ENCODE measurements at places on chromosomes 13 and 19.

DNA sequence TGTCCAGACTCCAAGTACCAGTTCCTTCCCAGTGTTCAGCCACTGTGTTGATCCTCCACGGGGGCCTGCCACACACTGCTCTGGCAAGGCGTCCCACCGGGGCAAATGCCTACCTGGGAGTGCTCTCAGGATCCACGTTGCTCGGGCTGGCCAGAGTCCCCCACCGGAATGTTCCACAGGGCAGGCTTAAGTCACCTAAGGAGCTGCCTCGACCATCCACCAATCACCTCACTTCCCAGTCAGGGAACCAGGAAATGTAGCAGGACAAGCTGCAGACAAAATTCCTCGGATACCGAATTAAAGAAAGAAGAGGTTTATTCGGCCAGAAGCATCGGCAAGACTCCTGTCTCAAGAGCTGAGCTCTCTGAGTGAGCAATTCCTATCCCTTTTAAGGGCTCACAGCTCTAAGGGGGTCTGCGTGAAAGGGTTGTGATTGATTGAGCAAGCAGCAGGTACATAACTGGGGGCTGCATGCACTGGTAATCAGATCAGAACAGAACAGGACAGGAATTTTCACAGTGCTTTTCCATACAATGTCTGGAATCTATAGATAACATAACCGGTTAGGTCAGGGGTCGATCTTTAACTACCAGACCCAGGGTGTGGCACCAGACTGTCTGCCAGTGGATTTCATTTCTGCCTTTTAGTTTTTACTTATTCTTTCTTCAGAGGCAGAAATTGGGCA lies 56.9 kb upstream of the EDNRB start:
- no peak for DNase-seq

DNA sequence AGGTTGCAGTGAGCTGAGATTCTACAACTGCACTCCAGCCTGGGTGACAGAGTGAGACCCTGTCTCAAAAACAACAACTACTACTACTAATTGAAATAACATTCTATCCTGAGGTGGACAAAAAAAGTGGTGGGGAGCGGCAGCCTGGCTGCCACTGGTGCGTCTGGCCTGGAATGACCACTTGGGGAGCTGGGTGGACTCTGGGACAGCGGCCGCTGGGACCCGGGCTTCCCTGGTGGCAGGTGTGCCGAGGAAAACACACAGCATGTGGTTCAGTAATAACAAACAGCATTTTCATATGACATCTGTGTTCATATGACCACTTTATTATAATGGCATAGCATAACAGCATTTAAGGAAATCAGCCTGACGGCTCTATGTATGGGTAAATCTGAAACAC lies 33.9 kb downstream of the TFDP1 start:
- no peak for DNase-seq

GRCh38 chr19:49818649-49819370 lies 721 bp downstream of the MED25 start:
- no peak for DNase-seq

DNA sequence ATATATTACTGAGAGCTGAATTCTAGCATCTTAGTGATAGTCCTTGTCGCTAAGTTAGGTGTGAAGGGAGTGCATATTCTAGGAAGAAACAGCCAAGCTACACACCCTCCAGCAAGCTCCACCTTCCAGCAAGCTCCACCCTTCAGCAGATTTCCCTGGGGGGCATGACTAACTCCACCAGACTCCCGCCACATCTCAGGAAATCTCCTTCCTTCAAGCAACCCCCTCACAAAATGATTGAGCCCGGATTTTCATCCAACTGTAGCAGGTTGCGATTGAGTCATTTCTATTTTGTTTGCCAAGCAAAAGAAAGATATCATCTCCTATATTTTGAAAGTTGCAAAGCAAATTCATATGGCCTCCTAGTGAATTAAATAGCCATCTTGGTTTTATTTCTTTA lies 162.1 kb upstream of the TMTC4 start:
- no peak for DNase-seq

DNA sequence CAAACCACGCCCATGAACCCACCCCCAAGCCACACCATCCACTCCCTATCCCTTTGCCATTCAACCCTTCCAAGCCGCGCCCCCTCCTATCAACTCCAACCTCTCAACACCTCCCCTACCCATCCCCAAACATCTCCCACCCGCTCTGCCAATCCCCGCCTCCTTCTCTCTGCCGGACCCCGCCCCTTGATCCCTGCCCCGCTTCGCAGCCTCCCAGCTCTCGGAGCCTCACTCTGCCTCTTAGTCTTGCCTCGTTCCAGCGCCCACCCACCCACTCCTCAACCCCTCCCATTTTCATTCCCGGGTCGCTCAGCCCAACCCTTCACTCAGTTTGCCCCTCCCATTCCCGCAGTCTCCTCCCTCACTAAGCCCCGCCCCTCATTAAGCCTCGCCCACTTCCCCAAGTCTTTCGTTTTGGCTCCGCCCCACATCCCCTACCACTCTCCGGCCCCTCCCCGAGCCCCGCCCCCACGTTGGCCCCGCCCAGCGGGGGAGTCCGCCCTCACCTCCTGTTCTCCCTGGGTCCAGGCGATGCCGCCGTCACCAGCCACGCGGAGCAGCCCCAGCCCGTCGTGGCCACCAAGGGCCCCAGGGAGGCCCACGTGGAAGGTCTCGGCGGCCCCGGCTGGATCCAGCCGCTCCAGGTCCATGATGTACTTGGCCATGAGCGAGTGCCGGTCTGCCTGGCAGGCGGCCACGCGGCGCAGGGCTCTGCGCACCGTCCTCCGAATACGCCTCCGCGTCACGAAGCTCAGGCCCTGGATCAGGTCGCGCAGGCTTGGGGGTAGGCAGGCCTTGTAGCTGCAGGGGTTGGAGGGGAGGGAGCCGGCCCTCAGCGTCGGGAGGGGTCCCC lies 5.7 kb downstream of the JAK3 start:
- DNase-seq = peak; percentile 49

- DNase-seq = peak; percentile 21
These were observed 1.4 kb downstream of the MYCBP2 start for GRCh38 chr13:77325371-77325980.

- peak; percentile 100 for DNase-seq
These were observed 36.1 kb downstream of the ACTN4 start for GRCh38 chr19:38683393-38684077.

- DNase-seq = peak; percentile 48
These were observed 17.5 kb upstream of the MEIS3 start for GRCh38 chr19:47436712-47437401.

- peak; percentile 39 for DNase-seq
These were observed 9.5 kb upstream of the INSL3 start for GRCh38 chr19:17830567-17831418.

GRCh38 chr19:48469934-48470680 lies 938 bp downstream of the CYTH2 start:
- no peak for DNase-seq

DNA sequence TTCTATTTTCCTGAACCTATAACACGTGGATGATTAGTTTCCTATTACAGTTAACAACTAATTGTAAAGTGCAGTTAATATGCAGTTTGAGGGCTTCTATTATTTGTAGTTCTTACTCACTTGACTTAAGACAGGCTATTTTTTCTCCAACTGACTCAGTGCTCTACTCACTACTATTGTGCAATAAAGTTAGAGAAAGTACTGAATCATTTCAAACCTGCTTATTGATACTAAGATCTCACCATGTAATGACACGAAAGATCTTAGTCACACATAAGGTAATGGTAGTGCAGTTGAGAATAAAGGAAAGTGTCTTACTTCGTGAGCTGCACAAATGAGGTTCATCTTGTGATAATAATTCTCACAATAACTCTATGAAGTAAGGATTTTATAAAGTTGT lies 22.8 kb upstream of the ITM2B start:
- DNase-seq = peak; percentile 85

- DNase-seq = no peak
These were observed 197.9 kb downstream of the LHFPL6 start for GRCh38 chr13:39405107-39405506.

DNA sequence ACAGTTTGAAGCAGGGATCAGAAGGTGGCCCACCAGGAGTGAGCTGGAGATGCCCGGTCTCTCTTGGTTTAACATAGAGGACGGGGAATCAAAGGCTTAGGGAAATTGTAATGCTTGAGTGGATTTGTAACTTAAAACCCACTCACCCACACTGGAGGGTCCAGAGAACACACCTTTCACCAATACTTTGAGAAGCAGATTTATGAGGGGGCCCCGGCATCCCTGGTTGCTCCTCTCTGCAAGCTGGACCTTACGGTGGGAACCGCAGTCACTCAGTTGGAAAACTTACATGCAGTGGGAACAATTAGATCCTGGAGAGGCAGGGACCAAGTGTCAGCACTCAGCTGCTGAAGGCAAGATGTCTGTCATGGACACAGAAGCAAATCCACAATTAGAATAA lies 20.5 kb downstream of the PPP5C start:
- DNase-seq = no peak

DNA sequence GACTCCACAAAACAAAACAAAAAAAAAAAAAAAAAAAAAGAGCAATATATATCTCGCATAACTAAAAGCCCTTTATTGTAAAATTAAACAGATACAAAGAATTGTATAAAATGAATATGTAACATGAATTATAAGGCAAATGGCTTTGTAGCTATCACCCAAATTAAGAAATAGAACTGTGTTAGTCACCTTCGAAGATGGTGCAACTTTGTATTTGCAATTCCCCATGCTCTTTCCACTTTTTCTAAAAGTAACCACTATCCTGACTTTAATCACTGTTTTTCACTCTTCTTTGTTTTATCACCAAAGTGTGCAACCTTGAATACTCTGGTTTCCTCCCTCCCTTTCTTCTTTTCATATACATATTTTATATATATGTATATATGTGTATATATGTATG lies 57.1 kb upstream of the HTR2A start:
- DNase-seq = no peak

GRCh38 chr13:98921786-98922185 lies 56.1 kb downstream of the DOCK9 start:
- DNase-seq = no peak

- DNase-seq = no peak
These were observed 124.8 kb downstream of the DCLK1 start for GRCh38 chr13:36006347-36006746.

GRCh38 chr13:38213314-38213713 lies 136.3 kb upstream of the UFM1 start:
- DNase-seq = no peak

- DNase-seq = no peak
These were observed 133.5 kb downstream of the DNAJC15 start for GRCh38 chr13:43156916-43157315.

All from kidney glomerular epithelial cell (primary cell).